ENCODE measurements at places on chromosomes 16 and 17. TPM values are rescaled to one million over a fixed set of nuclear protein-coding genes. Genes with fewer than 3 reads are reported as not detected.

KRT33A gene
- polyA plus RNA-seq, result not detected

DNA sequence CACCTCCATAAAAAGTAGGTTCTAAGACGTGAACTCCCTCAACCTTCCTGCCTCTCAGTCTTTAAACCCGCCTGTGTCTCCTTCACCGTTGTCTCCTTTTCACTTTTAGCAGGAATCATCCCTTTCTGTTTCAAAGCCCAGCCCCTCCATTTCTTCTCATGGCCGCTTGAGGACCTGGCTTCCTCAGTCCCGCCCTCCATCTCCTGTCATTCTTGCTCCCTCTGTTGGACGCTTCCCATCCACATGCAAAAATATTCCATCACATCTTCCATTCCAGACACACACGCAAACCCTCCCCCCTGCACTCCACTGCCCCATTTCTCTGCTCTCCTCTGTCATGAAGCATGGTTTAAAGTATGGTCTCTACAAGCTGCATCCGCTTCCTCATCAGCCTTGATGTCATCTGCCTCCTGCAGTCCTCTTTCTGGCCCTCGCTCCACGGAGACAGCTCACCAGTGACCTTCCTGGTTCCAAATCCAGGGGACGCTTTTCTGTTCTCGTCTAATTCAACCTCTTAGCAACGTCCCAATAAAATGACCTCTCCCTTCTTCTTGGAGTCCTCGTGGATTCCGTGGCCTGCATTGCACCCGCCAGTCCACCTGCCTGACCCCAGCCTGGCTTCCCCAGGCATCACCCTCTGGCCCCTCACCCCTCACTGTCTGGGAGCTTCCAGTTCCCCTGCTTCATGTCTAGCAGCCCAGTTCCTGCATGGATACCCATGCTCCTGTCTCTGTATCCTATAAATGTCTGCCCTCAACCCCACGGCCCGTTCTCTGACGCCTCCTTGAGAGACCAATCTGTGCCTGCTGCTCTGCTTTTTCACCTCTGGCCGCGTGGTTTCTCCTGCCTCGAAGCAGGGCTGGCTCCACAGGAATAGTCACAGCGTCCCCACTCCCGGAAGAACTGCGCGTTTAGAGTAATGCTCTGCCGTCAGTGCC, 26.2 kb downstream of the ANKRD40 start:
- DNase-seq, result peak; percentile 74

GRCh38 chr17:41451154-41451728, 10.5 kb upstream of the KRT38 start:
- DNase-seq, result no peak

GRCh38 chr17:69978056-69978646, 96.9 kb upstream of the KCNJ16 start:
- no peak for DNase-seq

GRCh38 chr16:49495596-49496355, 122.2 kb downstream of the C16orf78 start:
- DNase-seq, result no peak

GRCh38 chr16:11082108-11082859, 137.9 kb downstream of the CLEC16A start:
- DNase-seq, result no peak

GRCh38 chr16:85959686-85960085, 60.7 kb downstream of the IRF8 start:
- peak; percentile 44 for DNase-seq

- DNase-seq, result no peak
These were observed 42.1 kb upstream of the BHLHA9 start for GRCh38 chr17:1227917-1228780.

NPIPA7 gene
- polyA plus RNA-seq, result 10.3 TPM

DNA sequence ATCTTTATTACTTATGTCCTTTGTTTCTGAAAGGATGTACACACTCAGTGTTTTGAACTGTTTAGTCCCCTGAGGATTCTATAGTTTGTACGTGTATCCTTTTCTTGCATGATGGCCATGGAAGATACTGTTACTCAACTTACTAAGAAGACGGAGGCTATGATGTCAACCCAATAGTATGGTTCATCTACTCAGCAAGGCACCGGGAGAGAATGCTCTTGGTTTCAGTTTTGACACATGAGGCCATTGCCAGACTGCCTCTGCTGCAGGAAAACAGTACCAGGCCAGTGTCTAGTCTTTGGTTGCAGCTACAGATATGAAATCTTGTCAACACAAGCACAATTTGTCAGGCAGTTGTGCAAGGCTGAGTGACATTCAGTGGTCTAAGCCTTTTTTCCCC, 134.5 kb downstream of the MRTFB start:
- no peak for DNase-seq

GRCh38 chr16:85838381-85838780, 38.9 kb downstream of the COX4I1 start:
- no peak for DNase-seq

SLC52A1 gene
- 3.2 TPM for polyA plus RNA-seq

SGCA gene
- polyA plus RNA-seq, result 1.2 TPM

GRCh38 chr16:19974607-19975006, 90.0 kb upstream of the GPRC5B start:
- no peak for DNase-seq

GPR139 gene
- polyA plus RNA-seq, result 0.07 TPM

DNA sequence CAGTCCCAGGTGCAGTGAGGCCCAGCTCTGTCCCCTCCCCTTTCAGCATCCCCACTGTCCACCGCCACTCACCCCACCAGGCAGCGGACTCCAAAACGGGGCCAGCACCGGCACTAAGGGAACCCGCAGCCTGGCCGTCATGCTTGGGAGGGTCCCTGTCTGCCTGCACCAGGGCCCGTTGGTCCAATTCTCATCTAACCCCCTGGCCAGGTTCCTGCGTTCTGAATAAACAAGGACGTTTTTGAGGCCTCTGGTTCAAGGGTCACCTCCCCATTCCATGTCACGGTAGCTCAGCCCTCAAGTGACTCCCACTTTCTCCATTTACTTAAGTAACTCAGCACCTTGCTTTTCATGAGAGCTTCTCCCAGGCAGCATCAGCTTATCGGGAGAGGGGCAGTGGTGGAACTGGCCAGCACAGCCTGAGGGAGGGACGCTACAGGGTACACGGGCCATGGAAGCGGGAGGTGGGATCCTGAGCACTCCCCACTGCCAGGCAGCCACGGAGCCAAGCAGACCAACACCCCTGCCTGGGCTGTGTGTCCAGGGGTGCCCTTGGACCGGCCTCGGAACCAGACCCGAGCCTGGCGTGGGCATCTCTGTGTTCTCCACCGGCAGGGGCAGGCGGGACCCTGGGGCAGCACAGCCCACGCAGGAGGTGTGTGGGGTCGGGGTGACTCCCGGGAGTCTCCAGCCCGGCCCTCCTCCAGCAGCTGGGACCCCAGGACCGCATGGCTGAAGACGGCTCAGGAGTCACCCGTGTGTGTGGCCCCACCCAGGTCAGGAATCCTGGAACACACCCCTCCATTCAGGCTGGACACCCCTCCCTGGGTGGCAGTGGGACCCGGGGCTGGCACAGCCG, 74.9 kb upstream of the GNG13 start:
- no peak for DNase-seq

DNA sequence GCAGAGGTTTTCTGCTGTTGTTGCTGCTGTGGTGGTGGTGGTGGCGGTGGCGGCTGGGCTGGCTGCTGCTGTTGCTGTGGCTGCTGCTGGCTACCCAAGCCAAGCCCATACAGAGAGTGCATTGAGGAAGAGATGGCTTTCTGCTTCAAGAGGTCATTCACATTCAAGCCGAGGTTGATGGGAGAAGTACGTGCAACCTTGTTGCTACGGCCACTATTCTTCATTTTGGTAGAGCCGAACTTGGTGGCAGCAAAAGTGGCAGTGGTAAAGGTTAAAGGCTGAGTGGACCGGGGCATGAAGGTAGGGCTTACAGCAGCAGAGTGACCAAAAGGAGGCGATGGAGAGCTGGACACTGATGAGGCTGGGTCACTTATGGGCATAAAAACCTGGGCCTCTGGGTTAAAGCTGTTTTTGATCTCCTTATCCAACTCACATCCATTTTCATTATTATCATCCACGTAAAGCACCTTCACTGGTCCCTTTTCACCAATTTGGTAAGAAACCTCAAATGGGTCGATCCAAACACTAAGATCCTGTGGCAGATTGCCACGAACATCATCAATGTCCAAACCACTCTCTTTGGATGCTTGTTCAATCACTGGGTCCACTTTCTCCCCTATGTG, 2.8 kb downstream of the TOB1 start:
- DNase-seq, result peak; percentile 62

DNA sequence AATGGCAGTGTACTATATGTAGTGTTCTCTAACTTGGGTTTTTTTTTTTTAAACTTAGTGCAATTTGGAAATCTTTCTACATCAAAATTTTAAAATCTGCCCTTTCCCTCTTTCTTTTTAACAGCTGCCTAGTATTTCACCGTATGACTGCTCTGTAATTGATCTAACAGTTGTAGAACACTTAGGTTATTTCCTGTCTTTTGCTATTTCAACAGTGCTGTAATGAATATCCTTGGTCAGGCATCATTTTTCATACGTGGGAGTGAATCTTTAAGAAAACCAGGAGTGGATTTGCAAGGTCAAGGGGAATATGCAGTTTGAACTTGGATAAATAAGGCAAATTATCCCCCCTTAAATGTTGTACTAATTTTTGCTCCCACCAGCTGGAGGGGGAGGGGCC, 3.8 kb downstream of the NLRC5 start:
- no peak for DNase-seq

DNA sequence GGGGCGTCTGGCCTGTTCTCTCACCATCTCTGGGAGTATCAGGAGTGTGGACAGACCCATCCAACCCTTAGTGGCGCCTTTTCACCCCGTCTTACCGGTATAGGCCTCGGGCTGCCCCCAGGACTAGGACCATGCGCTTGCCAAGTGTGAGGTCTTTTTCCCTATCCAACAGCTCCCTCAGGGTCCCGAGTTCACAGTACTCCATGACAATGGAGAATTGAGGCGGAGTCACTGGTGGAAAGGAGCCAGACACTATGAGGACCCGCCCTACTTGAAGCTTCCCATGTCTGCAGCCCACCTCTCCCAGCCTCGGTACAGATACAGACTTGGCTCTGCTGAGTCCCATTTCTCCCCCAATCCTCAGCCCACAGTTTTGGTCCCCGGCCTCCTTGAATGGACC, 15.9 kb upstream of the RFWD3 start:
- no peak for DNase-seq

Measured in large intestine (tissue), 12 donors.